ENCODE measurements at places on chromosomes 11 and 22.

DNA sequence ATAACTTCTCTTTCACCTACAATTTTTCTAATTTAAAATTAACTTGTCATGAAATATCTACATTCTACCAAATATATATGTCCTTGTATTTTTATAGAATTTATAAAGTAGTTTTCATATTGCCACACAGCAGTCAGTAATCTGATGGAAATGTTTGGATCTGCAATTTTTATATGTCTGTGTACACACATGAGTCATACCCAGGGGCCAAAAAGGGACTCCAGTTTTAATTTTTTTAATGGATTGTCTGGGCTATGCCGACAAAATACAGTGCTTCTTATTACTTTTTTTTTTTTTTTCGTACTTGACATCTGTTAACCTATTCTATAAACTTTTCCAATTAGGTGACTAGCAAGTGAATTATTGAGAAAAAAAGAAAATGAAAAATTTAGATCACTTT lies 6.3 kb downstream of the GUCY1A2 start:
- no peak for DNase-seq

GRCh38 chr22:19875531-19876313 lies 21.0 kb upstream of the GNB1L start:
- peak; percentile 8 for DNase-seq

DNA sequence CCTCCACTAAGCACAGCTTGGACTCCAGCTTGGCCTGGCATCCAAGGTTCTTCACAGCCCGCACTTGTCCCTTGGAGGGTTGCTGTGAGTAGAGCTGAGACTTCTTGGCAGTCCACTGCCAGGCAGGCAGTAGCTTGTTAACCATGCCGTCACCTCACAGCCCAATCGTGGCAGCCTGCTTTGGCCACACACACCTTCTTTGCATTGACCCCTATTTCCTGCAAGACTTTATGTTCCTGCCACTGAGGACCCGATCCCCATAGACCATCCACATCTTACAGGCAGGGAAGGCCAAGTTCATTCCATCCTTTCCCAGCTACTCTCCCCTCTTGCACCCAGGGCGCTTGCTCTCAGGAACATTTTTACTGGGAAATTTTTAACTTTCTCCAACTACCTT lies 2.5 kb upstream of the PYGM start:
- DNase-seq, result no peak

DNA sequence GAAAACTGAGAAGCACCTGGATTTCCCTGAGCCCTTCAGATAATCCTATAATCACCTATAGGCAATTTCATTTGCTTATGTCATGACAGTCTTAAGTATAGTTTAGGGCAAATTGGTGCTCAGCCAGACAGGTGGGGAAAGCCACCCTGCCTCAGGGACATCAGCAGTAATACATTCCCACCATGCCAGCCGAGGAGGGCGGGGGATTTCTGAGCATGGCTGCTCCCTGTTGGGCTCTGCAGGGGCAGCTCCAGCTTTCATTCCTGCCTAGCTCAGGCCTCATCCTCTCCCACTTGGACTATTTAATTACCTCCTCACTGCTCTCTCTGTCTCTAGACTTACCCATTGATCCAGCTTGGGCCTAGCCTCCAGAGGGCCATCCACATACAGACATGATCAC lies 9.0 kb upstream of the DRD2 start:
- DNase-seq, result no peak

DNA sequence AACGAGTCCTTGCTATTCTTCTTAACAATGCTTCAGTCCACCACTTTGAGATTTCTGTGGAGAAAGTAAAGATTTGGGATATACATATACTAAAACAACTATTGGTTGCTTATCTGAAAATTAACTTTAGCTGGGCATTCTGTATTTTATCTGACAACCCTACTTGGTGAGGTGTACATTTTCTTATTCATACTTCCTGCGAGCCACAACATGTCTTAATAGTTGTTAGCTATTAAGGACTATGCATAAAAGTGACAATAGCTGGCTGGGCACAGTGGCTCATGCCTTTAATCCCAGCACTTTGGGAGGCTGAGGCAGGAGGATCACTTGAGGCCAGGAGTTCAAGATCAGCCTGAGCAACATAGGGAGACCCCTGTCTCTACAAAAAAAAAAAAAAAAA lies 28.0 kb upstream of the TMA7B start:
- DNase-seq, result no peak

DNA sequence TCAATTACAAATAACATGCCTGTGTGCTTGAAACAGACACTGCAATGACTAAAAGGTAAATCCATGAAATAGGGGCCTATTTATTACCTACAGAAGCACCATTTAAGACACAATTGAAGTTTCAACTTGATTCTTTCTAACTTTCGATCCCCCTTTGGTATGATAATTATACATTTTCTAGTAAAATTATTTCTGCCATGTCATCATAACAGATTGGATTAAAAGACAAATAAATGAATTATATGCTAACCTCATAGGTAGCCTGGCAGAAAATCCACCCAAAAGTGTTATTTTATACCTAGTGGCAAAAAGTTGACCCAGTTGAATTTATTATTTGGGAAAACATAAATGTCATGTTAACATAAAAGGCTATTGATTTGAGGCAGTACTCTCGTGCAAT lies 241.1 kb downstream of the RAB38 start:
- no peak for DNase-seq

All from activated T-cell treated with anti-CD3 and anti-CD28 coated beads, Interleukin-2, amount 50 U/mL, for 1 hour (primary cell).